ENCODE measurements at places on chromosomes 16 and 17.

- DNase-seq: no peak
Observed at GRCh38 chr17:76049836-76050537, 22.3 kb downstream of the SRP68 start.

GRCh38 chr17:78940258-78940657 lies 15.1 kb upstream of the TIMP2 start:
- DNase-seq: no peak

DNA sequence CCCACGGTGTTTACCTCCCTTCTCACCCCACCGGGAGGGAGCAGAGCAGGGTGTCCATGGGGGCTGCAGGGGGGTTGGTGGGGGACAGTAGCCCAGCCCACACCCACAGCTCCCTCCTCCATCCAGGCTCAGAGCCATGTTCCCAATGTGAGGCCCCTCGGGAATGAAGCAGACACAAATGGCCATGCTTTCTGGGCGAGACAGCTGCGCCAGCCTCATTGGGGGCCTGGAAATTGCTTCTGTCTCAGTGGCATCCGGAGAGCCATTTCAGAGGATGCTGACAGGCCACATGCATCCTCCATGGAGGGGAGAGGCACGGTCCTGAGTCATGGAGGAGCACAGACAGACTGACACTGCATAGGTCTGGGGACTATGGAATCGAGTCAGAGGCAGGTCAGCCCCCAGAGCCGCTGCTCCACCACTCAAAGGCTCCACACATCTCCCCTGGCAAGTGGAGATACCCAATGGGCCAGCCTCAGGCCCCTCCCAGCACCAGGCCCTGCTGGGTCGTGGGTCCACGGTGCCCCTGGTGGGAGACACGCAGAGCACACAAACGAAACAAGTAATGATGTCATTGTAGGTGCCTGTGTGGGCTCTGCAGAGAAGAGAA lies 59.6 kb upstream of the ENPP7 start:
- DNase-seq: no peak

DNA sequence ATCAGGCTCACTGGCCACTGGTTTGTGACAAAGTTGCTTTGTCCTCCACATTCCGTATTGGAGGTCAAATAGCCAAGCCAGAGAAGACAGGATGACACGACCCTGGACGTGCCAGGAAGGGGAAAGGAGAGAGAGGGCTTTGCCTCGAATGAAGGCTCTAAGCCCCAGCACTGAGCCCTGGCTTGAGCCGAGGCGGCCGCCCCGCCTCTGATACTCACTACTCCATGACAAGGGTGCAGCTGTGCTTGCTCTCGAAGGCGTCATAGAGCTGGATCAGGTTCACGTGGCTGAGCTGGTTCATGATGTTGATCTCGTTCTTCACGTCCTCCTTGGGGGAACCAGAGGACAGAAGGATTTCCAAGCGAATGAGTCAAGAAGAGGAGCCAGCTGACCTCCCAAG lies 19.3 kb downstream of the MYLK3 start:
- no peak for DNase-seq

DNA sequence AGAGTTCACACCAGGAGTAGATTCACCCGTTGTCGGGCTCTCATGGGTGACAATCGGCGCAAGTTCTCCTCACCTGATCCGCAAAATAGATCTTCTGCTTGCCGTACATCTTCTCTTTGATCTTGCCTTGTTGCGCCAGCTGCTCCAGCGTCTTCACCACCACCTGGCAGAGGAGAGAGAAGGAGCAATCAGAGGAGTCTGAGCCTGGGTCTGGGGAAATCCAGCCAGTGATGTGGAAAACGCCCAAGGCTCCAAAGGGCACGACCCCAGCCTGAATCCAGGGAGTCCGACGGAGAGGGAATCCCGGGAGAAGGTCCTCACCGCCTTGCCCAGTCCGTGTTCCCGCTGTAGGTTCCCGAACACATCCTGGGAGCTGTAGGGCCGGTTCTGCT lies 393 bp downstream of the PSMC3IP start:
- no peak for DNase-seq

DNA sequence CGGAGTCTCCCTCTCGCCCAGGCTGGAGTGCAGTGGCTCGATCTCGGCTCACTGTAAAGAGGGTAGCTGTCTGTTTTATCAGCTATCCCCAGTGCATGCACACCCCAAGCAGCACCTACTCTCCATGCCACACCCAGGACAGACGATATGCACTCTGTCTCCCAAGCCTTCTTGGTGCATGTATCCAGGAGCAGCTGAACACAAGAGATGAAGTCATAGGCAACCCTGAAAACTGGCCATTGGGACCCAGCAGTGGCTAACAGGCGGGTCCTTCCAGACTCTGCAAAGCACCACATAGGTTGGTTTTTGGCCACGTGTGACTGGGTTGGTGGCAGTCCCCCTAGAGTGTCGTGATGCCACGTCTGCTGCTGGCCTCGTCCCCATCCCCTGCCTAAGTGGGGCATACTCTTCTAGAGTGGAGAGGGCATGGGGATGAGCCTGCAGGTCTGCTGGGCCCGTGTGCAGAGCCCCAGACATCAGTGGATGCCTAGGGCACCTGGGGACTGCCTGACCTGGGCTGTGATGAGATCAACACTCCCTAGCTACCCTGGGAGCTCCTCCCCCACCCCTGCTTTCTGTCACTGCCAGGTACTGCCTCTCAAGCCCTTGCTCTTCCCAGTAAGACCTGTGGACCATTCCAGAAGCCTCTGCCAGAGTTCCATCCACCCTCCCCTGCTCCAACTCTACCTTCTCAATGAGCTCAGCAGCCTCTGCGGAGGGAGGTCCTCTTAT lies 9.3 kb downstream of the PDE6G start:
- no peak for DNase-seq

- DNase-seq: peak; percentile 75
Observed at GRCh38 chr16:85306071-85306792, 194.0 kb upstream of the CIBAR2 start.

GRCh38 chr16:69123910-69124309 lies 8.5 kb downstream of the CHTF8 start:
- DNase-seq: peak; percentile 60

DNA sequence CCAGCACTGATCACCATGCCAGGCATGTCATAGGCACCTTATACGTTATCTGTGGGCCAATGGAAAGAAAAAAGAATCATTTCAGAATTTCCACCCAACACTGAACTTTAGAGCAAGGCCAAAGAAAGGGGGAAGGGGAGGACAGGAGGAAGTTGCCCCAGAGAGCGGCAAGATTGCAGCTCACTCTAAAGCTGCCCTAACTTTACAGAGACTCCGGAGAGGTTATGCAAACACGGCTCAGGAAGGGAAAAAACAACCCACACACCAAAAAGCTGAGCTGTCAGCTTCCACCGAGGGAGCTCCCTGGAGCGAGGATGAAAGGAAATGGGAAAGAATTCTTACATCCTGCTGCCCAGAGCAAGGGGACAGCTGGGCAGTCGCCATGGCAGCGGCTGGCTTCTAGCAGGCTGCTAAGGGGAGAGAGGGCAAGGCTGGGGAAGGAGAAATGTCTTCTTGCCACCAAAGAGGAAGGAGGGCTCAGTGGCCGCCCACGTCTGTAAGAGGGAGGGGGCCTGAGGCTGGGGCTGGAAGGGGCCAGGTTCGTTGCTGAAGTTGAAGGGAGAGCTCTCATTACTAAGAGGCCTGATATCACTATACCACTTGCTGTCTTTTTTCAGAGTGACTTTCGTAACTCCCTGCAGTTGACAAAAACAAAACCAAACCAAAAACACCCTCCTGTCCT lies 18.2 kb downstream of the COTL1 start:
- peak; percentile 64 for DNase-seq

DNA sequence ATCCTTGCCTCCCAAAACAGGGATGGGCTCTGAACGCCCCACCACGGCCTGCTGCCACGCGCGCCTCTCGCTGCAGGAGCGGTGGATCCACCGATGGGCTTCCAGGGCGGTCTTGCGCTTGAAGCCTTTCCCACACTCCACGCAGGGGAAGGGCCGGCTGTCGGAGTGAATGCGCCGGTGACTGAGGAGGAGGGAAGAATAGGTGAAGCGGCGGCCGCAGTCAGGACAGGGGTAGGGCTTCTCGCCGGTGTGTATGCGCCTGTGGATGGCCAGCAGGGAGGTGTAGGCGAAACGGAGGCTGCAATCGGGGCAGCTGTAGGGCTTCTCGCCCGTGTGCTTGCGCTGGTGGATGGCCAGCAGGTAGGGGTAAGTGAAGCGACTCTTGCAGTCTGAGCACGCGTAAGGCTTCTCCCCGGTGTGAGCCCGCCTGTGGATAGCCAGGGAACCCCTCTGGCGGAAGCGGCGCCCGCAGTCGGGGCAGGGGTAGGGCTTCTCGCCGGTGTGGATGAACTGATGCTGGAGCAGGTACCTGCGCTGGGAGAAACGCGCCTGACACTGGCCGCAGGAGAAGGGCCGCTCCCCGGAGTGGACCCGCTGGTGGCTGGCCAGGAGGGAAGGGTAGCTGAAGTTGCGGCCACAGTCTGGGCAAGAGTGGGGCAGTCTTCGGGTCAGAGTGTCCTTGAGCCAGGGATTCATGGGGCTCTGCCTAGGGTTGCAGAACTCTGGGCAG lies 2.7 kb downstream of the ZNF785 start:
- DNase-seq: no peak

- no peak for DNase-seq
Observed at GRCh38 chr17:7930841-7931631, 710 bp downstream of the TRAPPC1 start.

DNA sequence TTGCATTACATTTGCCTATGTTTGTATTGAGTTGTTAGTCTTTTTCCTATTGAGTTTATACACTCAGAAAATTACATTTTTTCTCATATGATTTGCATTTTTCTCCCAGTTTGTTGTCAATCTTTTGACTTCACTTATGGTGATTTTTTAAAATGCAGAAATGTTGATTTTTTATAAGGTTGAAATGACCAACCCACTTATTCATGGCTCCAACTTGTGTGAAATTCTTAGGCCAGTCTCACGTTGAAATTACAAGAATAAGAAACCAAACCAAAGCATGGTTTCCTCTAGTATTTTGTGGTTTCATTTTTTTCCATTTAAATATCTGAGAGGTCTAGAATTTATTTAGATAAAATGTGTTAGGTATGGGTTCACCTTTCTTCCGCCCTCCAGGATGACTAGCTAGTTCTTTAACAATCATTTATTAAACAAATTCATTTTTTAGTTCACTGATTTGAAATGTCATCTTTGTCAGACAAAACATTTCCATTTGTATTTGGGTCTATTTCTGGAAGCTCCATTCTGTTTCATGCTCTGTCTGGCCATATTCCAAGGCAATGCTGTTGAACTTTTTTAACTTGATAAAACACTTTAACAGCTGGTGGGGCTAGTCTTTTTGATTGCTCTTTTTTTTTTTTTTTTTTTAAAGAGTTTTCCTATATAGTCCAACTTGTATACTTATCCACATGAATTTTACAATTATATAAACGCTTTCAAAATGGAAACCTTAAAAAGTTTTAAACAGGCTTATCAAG lies 40.0 kb downstream of the FAM20A start:
- DNase-seq: peak; percentile 72

DNA sequence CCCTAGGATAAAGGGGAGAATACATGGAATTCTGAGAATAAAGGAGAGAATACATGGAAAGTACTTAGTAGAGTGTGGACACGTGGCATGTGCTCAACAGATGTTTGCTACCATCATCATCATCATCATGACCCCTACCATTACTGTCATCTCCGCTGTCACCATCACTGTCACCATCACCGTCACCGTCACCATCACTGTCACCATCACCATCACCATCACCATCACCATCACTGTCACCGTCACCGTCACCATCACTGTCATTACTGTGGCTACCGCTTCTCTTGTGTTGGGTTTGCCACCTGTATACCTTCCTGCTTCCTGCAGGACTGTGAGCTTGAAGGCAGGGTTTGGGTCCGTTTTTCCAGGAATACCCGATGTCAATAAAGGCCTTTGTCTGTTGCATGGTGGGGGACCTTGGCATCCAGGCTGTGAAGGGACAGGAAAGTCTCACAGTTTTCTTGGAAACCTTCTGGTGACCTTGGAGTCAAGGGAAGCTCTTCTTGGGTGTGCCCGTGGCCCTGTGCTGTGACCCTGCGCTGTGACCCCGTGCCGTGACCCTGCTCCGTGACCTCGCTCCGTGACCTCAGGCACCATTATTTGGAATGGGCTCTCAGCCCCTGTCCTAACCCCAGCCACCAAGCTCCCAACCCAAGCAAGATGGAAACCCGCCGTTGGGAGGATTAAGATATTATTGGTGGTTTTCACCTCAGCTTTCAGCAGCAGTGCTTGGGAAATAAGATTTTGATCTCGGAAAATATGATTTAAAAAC lies 14.4 kb downstream of the CMIP start:
- DNase-seq: no peak

DNA sequence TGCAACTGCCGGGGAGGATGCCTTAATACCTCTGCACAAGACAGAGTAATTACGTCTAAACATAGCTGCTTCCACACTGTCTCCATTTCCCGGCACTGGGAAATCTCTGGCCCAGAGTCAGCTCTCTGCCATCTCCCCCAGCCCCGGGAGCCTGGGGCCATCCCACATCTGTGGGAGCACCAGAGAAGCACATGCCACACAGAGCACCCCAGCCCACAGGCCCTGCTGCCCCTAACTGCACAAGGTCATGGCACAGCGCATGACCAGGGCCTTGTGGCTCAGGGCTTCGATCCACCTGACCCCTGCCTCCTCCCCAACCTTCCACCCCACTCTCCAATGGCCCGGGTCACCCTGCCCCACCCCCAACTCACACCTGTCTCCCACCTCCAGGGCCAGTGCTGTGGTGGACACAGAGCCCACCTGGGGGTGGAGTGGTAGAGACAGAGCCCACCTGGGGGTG lies 36.6 kb upstream of the RBFOX3 start:
- no peak for DNase-seq

DNA sequence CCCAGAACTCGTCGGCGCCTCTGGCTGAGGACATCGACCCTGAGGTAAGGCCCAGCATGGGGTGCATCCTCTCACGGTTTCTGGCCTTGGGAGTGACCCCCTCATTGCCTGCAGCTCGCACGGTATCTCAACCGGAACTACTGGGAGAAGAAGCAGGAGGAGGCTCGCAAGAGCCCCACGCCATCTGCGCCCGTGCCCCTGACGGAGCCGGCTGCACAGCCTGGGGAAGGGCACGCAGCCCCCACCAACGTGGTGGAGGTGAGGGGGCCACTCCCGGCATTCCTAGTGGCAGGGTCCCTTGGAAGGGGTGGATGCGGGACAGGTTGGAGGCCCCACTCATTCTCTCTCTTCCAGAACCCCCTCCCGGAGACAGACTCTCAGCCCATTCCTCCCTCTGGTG lies 8.4 kb upstream of the MRPL12 start:
- no peak for DNase-seq

DNA sequence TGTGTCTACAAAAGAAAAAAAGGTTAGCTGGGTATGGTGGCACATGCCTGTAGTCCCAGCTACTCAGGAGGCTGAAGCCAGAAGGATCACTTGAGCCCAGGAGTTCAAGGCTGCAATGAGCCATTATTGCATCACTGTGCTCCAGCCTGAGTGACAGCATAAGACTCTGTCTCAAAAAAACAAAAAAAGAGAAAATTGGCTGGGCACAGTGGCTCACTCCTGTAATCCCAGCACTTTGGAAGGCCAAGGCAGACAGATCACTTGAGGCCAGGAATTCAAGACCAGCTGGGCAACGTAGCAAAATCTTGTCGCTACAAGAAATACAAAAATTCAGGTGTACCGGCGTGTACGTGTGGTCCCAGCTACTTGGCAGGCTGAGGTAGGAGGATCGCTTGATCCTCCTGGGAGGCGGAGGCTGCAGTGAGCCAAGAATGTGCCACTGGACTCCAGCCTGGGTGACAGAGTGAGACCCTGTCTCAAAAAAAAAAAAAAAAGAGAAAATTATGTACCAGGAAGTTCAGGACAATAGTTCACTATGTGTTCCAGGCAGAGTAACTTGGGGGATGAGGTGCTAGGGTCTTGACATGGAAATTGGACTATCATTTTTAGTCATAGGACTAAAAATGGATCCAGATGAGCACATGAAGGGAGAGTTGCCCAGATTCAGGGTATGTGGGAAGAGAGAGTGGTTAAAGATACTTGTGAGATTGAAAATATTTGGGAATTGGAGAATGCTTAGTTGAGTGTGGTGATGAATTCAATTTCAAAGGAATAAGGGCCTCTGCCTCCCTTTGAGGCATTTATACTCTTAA lies 11.0 kb downstream of the ALDH3A2 start:
- DNase-seq: no peak
